PC-9 (cell line): ENCODE measurements at places on chromosomes 2 and 18. TPM values are rescaled to one million over a fixed set of nuclear protein-coding genes. Genes with fewer than 3 reads are reported as not detected.

AGFG1 gene
- 82.8 and 119 TPM in 2 replicates for total RNA-seq

PPM1G gene
- 114 and 136 TPM in 2 replicates for total RNA-seq

SLC5A7 gene
- not detected in 2 replicates for total RNA-seq

- no peaks in the 10 kb centered on the region for H3K4me1 ChIP-seq
- H3K27me3 ChIP-seq: no peaks in the 10 kb centered on the region
- H3K27ac ChIP-seq: no peak overlapping the region
- H3K36me3 ChIP-seq: peaks cover 10% of the 10 kb centered on the region; the same call in 1 of the 2 replicates
Observed at GRCh38 chr2:8893474-8893873, 56.1 kb upstream of the KIDINS220 start.

DNA sequence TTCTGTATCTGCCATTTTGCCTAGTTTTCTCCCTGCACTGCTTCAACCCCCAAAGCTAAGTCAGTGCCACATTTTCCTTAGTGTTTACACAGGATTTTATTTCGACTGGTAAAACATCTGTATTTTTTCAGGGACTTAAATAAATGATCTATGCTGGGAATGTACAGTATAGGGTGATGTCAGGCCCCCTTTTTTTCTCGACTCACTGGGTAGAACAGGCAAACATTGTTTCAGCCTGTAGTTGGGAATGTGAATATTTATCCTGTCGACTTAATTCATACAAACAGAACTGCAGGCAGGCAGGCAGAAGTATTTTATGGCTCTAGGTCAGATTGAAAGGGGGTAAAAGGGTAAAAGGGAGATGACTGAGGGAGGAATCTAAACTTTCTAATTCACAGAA is 123.5 kb upstream of the ZFP36L2 start:
- no peak overlapping the region for H3K27ac ChIP-seq
- H3K36me3 ChIP-seq: no peaks in the 10 kb centered on the region
- H3K4me3 ChIP-seq: no peak overlapping the region
- H3K4me1 ChIP-seq: no peaks in the 10 kb centered on the region

- no peak overlapping the region for H3K4me3 ChIP-seq
- no peak for DNase-seq
- H3K27me3 ChIP-seq: no peaks in the 10 kb centered on the region
- H3K4me1 ChIP-seq: no peaks in the 10 kb centered on the region
Observed at GRCh38 chr2:153543635-153544071, 65.1 kb upstream of the RPRM start.

DNA sequence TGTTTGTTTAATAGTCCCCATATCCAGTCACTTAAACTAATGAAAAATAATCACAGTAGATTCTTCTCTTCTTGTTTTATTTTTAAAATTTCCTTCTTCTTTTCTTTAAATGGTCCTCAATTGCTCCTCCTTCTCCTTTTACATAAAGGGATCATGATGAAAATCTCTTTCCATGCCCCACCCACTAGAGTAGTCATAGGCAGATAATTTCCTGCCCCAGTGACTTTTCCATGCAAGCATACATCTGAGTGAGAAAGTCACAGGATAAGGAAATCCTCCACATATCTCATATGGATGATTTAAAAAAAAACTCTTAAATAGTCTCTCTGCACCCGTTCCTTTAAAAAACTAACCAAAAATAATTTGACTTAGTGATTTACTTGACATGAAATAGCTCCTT is 552.3 kb upstream of the SETBP1 start:
- no peak overlapping the region for H3K27ac ChIP-seq
- no peak for DNase-seq
- H3K4me1 ChIP-seq: no peaks in the 10 kb centered on the region
- no peaks in the 10 kb centered on the region for H3K27me3 ChIP-seq

GRCh38 chr2:28653892-28654662 is 97.6 kb upstream of the PPP1CB start:
- H3K27ac ChIP-seq: no peak overlapping the region
- no peaks in the 10 kb centered on the region for H3K27me3 ChIP-seq
- no peak for DNase-seq
- H3K4me1 ChIP-seq: peaks cover 73% of the 10 kb centered on the region
- H3K4me3 ChIP-seq: no peak overlapping the region

- peak overlapping the region; percentile 86 for H3K27ac ChIP-seq
- H3K4me3 ChIP-seq: peak overlapping the region; percentile 99
- peak; percentile 29 for DNase-seq
- peaks cover 5% of the 10 kb centered on the region for H3K36me3 ChIP-seq
- no peaks in the 10 kb centered on the region for H3K27me3 ChIP-seq
Observed at GRCh38 chr2:135742325-135742757, 686 bp downstream of the UBXN4 start.

DNA sequence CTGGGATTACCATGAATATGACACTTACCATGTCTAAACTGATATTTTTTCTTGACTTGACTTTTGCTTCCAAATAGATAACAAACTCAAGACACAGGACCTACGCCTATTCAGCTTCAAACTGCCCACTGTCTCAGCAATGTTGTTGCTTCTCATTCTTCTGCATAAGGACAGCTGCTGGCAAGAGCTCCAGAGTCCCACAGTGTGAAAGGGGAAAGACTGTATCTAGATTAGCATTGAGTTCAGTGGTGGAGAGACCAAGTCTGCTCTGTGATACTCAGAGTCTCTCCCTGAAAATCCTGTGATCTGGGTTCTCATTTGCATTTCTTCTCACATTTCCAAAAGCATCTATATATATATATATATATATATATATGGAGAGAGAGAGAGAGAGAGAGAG is 247.9 kb upstream of the NT5C1B start:
- DNase-seq: no peak
- H3K4me1 ChIP-seq: peaks cover 15% of the 10 kb centered on the region
- H3K27me3 ChIP-seq: no peaks in the 10 kb centered on the region
- no peak overlapping the region for H3K4me3 ChIP-seq
- H3K27ac ChIP-seq: no peak overlapping the region
- H3K36me3 ChIP-seq: no peaks in the 10 kb centered on the region

DNA sequence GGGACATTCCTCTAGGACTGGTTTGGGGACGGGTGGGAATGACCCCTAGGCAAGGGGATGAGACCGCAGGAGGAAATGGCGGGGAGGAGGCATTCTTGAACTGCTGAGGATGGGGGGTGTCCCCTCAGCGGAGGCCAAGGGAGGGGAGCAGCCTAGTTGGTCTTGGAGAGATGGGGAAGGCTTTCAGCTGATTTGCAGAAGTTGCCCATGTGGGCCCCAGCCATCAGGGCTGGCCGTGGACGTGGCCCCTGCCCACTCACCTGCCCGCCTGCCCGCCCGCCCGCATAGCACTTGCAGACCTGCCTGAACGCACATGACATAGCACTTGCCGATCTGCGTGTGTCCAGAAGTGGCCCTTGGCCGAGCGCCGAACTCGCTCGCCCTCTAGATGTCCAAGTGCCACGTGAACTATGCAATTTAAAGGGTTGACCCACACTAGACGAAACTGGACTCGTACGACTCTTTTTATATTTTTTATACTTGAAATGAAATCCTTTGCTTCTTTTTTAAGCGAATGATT is 4.9 kb downstream of the INHBB start:
- H3K27ac ChIP-seq: no peak overlapping the region
- peaks cover 24% of the 10 kb centered on the region; the same call in 1 of the 2 replicates for H3K36me3 ChIP-seq
- no peak overlapping the region for H3K4me3 ChIP-seq
- H3K27me3 ChIP-seq: no peaks in the 10 kb centered on the region
- peaks cover 47% of the 10 kb centered on the region for H3K4me1 ChIP-seq

GRCh38 chr2:4628998-4629501 is 925.7 kb downstream of the DCDC2C start:
- 0 out of 2 replicates have a peak, but pooled peaks cover 3% of the 10 kb centered on the region for H3K27me3 ChIP-seq
- H3K27ac ChIP-seq: no peak overlapping the region
- no peak overlapping the region for H3K4me3 ChIP-seq
- H3K36me3 ChIP-seq: no peaks in the 10 kb centered on the region

DRC1 gene
- 4.7 and 6.4 TPM in 2 replicates for total RNA-seq

UGT1A9 gene
- not detected in 2 replicates for total RNA-seq

DNA sequence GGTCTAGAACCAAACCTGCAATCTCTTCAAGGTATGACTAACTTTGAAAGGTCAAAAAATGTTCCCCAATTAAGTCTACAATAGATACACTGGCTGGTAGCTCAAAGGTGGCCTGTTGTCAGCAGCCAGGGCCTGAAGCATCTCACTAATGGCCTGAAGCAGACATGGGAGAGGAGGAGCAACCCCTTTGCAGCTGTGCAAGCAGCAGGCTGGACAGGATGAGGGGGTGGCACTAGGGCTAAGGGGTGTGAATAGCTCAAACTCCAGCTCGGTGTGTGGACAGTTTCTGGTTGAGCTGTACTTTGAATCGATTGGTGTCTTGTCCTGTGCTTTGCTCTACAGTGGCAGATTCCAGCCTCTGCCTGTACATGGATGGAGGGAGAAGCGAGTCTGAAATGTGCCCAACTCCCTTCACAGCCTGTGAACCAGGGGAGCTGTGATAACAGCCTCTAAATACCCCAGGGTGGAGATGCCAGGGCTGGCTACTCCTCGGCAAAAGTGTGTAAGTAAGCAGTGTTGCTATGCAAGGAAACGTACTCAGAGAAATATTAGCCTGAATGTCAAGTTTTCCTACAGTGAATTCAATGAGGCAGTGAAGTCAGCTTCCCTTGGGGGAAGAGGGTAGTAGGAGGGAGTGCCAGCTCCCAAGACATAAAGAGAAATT is 34.7 kb upstream of the DTNB start:
- H3K27ac ChIP-seq: no peak overlapping the region
- peaks cover 9% of the 10 kb centered on the region; the same call in 1 of the 2 replicates for H3K4me1 ChIP-seq
- DNase-seq: no peak
- H3K4me3 ChIP-seq: no peak overlapping the region

DNA sequence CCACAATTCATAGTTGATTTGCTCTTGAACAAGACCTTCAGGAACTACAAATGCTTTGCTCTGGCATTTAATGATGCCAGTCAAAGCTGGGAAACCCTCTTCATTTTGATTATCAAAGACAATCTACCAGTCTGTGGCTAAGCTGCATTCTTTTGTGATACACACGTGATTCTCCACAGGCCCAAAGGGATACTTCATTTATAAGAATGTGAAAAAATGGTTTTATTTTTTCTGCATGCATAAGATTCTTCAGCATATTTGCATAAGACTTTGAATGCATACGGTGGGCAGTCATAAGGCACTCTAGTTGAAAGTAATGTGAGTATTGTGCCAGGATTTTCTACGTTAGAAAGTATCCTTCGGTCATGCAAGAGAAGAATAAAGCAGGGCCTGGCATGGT is 33.0 kb upstream of the ARL5A start:
- H3K27me3 ChIP-seq: no peaks in the 10 kb centered on the region
- no peak overlapping the region for H3K27ac ChIP-seq
- H3K4me3 ChIP-seq: no peak overlapping the region
- H3K4me1 ChIP-seq: no peaks in the 10 kb centered on the region; the same call in 1 of the 2 replicates

GRCh38 chr2:31202041-31202440 is 15.3 kb downstream of the CAPN14 start:
- H3K27me3 ChIP-seq: no peaks in the 10 kb centered on the region
- no peak overlapping the region for H3K27ac ChIP-seq
- peaks cover 8% of the 10 kb centered on the region for H3K4me1 ChIP-seq
- no peaks in the 10 kb centered on the region for H3K36me3 ChIP-seq
- DNase-seq: no peak

- H3K27me3 ChIP-seq: no peaks in the 10 kb centered on the region
- peak overlapping the region; percentile 10; the same call in 1 of the 2 replicates for H3K4me3 ChIP-seq
- peaks cover 26% of the 10 kb centered on the region for H3K4me1 ChIP-seq
Observed at GRCh38 chr18:10085416-10085815, 171.6 kb downstream of the VAPA start.

DNA sequence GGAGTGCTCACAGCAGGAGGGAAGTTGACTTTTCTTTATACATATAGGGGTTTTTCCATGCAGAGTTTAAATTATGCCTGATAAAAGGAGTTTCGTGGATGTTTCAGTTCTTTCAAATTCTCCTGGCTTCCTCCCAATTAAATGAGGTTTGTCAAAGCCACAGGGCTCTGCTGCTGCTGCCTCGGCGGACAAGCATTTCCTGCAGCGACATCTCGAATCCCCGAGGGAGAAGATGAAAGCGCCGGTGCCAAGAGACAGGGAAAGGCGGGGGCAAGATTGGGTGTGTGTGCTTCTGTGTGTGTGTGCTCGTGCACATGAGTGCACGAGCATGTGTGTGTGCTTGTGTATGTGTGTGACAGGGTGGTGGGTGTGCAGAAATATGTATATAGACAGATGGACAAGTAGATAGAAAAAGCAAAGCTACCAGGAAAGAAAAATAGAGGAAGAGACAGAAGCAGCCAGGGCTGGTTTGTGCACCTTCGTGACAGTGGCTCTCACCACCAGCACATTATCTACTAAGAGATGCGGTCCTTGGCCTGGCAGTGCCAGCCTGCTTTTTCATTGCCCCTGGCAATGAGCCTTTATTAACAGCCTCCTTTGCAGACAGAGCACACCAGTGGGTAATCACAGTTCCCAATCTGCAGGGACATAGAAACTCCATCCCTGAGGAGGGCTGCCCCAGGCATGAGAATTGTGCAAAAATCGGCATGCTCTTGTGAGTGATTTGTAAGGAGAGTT is 76.2 kb downstream of the CDK15 start:
- H3K4me1 ChIP-seq: peaks cover 8% of the 10 kb centered on the region
- H3K27me3 ChIP-seq: no peaks in the 10 kb centered on the region
- no peaks in the 10 kb centered on the region for H3K36me3 ChIP-seq
- H3K27ac ChIP-seq: no peak overlapping the region
- H3K4me3 ChIP-seq: no peak overlapping the region

DNA sequence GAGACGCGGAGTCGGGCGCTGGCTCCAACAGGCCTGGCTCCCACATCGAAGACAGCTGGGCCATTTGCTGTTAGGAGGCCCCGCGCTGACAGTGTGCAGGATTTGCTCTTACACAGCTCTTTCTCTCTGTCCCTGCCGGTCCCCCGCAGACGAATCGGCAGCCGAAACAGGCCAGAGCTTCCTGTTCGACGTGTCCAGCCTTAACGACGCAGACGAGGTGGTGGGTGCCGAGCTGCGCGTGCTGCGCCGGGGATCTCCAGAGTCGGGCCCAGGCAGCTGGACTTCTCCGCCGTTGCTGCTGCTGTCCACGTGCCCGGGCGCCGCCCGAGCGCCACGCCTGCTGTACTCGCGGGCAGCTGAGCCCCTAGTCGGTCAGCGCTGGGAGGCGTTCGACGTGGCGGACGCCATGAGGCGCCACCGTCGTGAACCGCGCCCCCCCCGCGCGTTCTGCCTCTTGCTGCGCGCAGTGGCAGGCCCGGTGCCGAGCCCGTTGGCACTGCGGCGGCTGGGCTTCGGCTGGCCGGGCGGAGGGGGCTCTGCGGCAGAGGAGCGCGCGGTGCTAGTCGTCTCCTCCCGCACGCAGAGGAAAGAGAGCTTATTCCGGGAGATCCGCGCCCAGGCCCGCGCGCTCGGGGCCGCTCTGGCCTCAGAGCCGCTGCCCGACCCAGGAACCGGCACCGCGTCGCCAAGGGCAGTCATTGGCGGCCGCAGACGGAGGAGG is 3.5 kb downstream of the GDF7 start:
- no peaks in the 10 kb centered on the region for H3K36me3 ChIP-seq
- no peaks in the 10 kb centered on the region for H3K27me3 ChIP-seq
- no peak for DNase-seq
- H3K27ac ChIP-seq: no peak overlapping the region

- no peaks in the 10 kb centered on the region for H3K27me3 ChIP-seq
- no peaks in the 10 kb centered on the region for H3K36me3 ChIP-seq
- DNase-seq: no peak
- H3K27ac ChIP-seq: no peak overlapping the region
- no peaks in the 10 kb centered on the region for H3K4me1 ChIP-seq
- H3K4me3 ChIP-seq: no peak overlapping the region
Observed at GRCh38 chr2:214836568-214836967, 27.1 kb upstream of the BARD1 start.

- H3K4me1 ChIP-seq: peaks cover 13% of the 10 kb centered on the region
- no peak for DNase-seq
- no peaks in the 10 kb centered on the region for H3K36me3 ChIP-seq
- H3K27me3 ChIP-seq: no peaks in the 10 kb centered on the region
- no peak overlapping the region for H3K4me3 ChIP-seq
- H3K27ac ChIP-seq: no peak overlapping the region
Observed at GRCh38 chr18:48033790-48034650, 103.6 kb upstream of the SMAD2 start.
